Ecto neural progenitor cell (in vitro differentiated cells): ENCODE measurements at places on chromosomes 5 and 9.

- no peak for DNase-seq
Measured at GRCh38 chr5:168464214-168464613, 22.1 kb upstream of the RARS1 start.

GRCh38 chr5:111626473-111627148 lies 114.3 kb upstream of the STARD4 start:
- no peak for DNase-seq

DNA sequence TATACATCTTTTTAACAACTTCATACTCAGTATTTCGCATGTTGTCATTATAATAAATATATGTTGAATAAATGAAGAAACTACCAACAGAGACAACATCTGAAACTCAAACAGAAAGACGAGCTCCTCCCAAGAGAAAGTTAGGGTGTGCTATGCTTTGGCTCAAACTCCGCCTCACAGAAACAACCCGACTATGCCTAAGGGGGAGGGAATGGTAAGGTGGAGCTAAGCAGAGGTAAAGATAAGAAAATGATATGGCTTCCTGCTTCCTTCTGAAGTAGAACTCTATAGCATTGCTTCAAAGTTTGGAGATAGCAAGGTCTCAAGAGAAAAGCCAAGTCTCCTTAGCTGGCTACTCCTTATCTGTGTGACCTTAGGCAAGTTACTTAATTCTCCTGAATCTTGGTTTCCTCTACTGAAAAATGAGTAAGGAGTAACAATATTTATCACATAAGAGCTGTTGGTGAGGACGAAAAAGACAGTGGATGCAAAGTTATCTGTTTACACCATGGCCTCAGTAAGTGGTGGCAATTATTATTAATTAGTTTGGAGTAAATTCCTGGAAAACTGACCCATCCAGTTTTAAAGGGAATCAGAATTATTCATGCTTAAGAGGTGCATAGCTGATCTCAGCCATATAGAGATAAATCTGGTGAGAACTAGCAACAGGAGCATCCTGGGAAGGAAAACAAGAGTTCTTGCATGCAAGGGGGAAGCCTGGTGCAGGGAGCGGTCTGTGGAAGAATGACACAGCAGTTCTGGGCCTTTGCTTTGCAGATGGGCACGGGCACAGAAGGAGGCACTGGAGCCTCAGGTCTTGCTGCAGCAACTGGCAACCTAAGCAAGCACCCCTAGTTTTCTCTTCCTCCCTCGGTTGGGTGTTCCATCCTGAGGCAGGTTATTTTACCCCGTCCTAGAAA lies 73.3 kb downstream of the GLIS3 start:
- DNase-seq, result no peak

DNA sequence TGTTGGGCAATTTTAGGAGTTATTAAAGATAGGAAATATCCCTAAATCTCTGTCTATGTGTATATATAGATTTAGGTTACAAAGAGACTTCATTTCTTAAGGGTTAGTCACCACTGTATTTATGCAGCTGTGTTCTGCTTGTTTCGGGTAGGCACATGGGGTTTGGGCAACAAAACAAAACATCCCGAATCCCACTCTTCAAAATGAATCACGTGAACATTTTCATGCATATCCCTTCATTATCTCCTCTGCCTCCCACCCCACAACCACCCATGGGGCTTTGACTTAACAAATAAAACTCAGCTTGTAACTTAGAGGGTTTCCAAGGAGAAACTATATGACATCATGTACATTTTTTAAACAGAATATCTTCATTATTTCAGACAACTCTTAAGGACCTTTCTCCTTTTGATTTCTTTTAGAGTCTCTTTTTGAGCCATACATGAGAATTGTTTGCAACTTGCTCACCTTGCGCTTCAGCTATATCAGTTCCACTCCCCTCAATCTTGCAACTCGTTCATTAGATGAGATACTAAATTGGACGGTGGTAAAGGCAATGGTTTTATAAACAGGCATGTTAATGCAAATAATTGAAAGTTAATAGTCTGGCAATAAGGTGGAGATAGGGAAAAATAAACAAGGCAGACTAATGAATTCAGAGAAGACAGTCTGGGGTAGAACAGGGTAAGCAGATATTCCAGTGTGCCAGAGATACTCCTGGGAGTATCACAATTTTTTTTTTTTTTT lies 136.7 kb downstream of the CD180 start:
- DNase-seq, result no peak

GRCh38 chr5:169577951-169578350 lies 5.6 kb upstream of the SPDL1 start:
- DNase-seq, result no peak

GRCh38 chr9:86557063-86557766 lies 203.0 kb upstream of the TUT7 start:
- DNase-seq, result no peak

- no peak for DNase-seq
Measured at GRCh38 chr9:34419716-34420504, 38.5 kb downstream of the FAM219A start.
